ENCODE measurements at places on chromosomes 7 and 10.

GRCh38 chr7:44398953-44399574, 73.7 kb upstream of the CAMK2B start:
- DNase-seq, result no peak

- no peak for DNase-seq
These were observed 117.1 kb downstream of the FGFR2 start for GRCh38 chr10:121481180-121481579.

DNA sequence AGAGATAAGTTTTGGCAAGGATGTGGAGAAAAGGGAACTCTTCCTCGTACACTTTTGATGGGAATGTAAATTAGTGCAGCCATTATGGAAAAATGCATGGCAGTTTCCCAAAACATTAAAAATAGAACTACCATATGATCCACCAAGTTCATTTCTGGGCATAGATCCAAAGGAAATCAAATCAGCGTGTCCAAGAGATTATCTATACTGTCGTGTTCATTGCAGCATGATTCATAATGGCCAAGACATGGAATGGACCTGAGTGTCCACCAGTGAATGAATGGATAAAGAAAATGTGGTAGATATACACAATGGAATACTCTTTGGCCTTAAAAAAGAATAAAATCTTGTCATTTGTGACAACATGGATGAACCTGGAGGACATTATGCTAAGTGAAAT, 70.3 kb upstream of the RSU1 start:
- DNase-seq, result no peak

- no peak for DNase-seq
These were observed 145.3 kb upstream of the FAM3C start for GRCh38 chr7:121541457-121541856.

DNA sequence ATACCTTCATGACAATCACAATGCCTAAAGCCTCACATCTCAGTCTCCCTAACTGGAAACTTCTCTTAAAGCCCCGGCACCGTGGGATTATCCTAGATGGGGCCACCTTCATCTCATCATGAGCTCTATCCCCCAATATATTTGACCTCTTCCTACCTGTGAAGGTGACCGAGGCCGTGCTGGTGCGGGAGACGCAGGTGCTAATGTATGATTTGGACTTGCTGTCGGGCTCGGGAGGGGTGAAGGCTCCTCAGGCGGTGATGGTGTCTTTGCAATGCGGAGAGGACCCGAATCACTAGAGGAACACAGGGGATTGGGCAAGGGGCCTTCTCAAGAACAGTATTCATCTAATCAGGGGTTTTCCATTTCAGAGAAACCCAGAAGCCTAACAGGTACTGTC, 168.4 kb downstream of the AMPH start:
- DNase-seq, result no peak

DNA sequence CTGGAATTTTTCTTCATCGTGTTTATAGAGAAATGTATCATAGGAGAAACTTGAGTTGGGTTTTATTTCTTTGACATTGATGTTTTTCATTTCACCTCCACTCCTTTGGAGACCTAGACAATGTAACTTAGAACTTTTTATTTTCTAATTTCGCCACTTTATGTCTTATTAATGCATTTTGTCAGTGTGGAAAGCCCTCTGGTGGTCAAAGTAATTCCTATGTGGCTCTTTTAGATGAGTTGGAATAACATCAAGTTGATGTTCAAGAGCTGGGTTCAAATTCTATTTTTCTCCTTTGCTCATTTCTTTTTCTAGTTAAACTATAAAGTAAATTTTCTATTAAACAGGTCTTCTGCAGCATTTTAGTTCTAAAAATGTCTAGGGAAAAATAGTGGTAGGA, 478.6 kb downstream of the LRMDA start:
- no peak for DNase-seq

DNA sequence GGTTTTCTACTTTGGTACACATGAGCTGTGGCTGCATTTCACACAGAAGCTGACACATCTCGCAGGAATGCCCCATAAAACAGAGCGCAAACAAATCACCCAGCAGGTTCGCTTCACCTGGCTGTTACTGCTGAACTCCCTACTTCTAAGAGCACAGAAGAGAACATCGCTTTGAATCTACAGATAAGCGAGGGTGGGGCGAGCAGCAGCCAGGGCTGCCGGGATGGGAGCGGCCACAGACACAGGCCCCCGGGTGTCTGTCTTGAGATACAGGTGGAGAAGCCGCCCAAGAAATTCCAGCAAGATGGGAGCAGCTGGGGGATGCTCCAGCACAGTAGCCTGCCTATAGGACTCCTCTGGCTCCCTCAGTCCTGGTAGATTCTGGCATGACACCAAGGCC, 27.4 kb downstream of the OGDHL start:
- no peak for DNase-seq

- no peak for DNase-seq
These were observed 185.1 kb upstream of the KLF6 start for GRCh38 chr10:3969876-3970666.

- DNase-seq, result no peak
These were observed 61.5 kb downstream of the SRPK2 start for GRCh38 chr7:105327201-105327600.

DNA sequence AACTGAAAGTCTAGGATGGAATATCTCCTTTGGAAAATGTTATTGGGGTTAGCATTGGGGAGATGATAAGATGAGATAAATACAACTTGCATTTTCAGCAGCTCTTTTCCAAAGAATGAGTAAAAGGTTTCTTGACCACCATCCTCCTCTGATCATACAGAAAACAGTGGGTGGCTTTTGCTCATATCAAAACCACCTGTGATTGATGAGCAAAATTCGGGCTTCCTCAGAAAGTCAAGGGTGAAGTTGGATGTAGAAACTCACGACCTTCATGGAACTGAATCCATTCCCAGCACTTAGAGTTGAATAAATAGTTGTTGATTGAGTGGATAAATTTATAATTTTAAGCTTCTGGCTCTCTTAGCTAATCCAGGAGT, 158.4 kb downstream of the DNAJB6 start:
- DNase-seq, result no peak

DNA sequence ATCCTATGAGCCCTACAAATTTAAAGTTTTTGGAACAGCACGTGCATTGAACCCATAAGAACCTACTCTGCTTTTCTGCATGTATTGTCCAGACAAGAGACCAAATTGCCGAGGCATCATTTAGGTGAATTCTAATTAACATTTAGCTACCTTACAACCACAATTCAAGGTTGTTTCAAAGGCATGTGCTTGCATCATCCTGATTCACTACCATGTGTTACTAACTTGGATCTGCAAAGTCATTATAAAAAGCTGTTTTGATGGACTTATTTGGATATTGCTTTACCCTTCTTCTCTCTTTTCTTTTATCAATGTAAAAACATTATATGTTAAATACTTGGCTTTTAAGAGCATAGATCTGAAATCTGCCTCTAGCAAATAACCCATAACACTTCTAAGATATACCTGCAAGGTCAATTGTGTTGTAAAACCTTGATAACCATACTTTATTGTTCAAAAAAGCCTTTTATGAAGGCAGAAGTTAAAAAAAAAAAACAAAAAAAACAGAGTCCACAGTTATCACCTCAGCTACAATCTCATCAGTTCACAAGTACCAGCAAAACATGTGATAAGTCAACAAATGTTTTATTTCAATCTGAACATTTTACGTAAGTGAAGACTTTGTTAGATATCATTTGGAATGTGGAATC, 51.9 kb downstream of the CFTR start:
- no peak for DNase-seq

DNA sequence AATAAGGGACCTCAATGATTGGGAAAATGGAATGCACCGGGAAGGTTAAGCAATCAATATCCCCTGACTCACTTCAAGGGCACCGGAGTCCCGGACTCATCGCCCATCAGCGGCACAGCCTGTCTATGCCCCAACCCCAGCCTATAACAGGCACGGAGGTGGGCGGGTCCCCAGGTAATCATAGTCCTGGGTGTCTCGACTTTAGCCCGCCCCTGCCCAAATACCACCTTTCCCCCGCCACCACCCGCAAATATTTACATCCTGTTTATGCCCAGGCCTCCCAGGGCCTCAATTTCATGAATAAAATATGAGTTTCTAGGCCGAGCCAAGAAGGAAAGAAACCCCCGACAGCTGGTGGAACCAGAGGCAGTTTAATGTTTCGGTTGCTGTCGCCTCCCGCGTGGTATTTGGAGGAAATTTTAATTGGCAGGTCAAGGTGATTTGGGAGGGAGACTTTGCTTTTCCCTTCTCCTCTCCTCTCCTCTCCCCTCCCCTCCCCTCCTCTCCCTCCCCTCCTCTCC, 15.6 kb upstream of the RFC2 start:
- DNase-seq, result peak; percentile 63

GRCh38 chr10:43127442-43127841, 10.8 kb upstream of the CSGALNACT2 start:
- DNase-seq, result no peak

DNA sequence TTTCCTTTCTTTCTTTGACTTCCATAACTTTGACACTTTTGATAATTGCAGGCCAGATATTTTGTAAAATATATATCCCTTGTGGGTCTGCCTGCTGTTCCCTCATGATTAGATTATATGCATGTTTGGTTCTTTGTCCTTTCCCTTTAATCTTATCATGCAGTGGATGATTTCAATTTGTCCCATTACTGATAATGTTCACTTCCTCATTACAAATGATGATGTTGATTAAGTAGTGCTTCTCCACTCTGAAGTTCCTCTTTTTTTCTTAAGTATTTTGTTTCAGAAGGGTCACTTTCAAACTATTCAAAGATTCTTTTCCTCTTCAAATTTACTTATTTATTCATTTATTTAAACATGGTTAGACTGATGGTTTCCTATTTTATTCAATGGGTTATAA, 898.1 kb downstream of the XPNPEP1 start:
- DNase-seq, result no peak

GRCh38 chr7:72405871-72406270, 6.3 kb downstream of the CALN1 start:
- no peak for DNase-seq

DNA sequence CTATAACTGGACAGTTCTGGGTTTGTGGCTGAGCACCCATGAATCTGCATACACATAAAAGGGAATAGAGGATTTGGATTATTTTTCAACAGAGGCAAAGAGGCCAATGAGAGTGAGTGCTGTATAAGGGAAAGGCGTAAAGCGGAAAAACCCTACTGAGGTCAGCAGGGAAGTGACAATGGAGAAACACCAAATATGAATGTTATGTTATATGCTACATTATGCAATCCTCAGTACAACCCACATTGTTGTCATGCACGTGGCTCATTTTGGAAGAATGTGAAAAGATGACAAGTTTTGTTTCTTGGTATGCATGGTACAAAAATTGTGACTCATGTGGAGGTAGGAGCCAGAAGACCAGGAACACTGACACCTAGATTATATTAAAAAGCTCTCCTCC, 113.6 kb upstream of the AMPH start:
- DNase-seq, result no peak

GRCh38 chr7:45192621-45193041, 35.0 kb downstream of the RAMP3 start:
- no peak for DNase-seq
